Renal cortex interstitium (tissue), 15 donors: ENCODE measurements at places on chromosomes 6 and 20.

GRCh38 chr6:163180874-163181541, 233.5 kb upstream of the QKI start:
- DNase-seq, result peak; percentile 7

DNA sequence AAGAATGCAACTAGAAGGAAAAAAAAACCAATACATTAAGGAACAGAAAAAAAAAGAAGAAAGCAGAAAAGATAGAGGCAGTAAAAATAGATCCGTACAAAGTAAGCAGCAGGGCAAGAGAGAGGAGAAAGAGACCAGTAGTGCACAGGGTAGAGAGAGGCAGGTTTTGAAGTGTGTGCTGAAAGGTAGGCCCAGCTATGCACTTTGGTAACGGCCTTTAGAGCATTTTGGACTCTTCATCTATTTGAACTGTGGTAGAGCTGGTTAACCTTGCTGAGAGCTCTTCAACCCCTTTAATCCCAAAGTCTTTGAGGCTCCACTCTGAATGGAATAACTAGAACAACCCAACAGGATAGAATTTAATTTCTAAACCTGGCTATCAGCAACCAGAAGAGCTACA, 45.2 kb downstream of the ADGRB3 start:
- no peak for DNase-seq

DNA sequence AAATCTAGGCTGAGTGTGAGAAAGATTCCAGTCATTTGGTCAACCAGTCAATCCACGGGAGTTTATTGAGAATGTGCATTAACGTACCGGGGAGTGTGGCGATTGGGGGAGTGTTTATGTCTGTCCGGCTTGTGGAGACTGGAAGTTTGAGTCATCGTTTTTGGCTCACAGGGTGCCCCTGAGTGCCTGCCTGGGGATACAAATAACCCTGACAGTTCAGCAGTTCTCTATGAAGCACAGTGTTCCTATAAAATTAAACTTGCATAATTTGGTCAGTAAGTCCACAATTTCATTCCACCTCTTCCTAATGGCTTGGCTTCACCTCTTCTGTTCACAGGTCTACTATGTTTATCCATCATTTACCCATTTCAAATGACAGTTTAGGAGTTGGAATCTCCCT, 72.6 kb upstream of the PLEKHG1 start:
- no peak for DNase-seq

DNA sequence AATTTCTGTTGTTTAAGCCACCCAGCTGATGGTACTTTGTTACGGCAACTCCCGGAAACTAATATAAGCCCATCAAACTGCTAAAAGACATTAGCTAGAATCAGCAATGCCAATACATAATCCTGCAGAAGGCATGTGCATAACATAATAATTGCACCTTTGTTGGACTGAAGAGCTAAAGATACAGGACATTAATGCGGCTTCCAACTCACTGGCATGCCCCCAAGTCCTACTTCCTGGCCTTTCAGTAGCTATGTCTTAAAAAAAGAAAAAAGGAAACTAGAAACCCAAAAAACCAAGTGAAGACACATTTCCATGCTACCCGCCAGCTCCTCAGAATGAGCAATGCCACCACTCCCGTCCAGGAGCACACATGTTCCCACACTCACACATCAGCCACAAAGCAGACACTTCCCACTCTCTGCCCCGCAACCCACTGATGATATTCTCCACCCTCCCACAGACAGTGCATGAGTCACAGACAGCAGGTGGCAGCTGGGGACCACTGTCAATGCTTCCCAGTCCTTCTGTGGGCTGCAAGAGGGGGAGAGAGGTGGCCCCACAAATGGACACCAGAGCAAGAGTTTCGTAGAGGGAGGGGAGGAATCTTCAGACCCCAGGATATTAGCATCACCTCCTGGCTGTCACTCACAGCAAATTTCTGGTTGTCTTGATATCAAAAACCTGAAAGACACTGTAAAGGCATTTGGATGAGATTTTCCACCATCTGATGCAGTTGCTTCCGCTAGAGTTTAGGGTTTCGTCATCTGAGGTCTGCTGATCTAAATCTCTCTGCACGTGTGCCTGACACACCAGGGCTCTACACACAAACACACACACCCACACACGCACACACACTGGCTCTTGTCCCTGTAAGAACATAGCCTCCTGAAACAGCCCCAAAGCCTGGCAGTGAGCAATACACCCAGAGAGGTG, 32.8 kb downstream of the GFOD1 start:
- no peak for DNase-seq

DNA sequence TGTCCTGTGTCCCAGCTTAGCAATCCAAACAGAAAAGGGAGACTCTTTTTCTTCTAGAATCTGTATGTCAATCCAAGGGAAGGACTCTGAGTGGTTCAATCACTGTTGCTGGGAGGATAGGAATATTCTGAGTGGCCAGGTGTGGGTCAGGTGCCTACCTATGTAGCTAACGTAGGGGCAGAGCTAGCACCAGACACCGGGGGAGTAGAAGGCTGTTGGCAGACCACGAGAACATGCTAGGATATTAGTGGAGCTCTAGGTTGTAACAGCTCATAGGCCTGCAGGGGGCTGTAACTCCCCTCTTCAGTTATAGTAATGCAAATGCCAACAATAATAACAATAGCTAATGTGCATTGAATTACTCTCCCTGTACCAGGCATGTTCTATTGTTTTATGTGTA, 39.8 kb upstream of the EPB41L1 start:
- no peak for DNase-seq

GRCh38 chr6:152318278-152318677, 318.9 kb downstream of the SYNE1 start:
- no peak for DNase-seq
